ENCODE measurements at places on chromosomes 13 and 19.

DNA sequence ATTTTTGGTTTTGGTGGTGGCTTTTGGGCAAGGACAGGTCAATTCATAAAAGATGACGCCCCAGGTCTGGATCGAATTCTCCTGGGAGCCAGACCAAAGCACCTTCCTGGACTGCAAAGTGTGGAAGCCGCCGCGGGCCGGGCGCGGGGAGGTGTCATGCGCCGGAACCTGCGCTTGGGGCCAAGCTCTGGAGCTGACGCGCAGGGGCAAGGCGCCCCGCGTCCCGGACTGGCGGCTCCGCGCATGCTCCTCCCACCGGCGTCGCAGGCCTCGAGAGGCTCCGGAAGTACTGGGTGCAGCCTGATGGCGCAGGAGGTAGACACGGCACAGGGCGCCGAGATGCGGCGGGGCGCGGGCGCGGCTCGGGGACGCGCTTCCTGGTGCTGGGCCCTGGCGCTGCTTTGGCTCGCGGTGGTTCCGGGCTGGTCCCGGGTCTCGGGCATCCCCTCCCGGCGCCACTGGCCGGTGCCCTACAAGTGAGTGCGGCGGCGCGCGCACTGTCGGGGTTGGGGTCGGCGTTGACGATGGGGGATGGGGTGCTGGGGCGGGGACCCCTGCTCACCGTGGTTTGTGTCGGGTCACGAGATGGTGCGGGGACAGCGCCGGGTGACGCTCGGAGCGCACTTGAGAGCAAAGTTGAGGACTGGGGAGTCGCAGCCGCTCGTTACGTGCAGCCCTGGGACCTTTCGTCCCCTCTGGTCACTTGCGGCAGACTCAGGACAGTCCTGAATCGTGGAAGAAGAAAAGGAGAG is at the start of gene CLN5:
Gene CLN5 (plus strand): TSS at position 286 of the 752 bp plus-strand sequence. CDS start 18 bp downstream, at position 304.
- peak; percentile 93 for DNase-seq

- DNase-seq = no peak
Observed at GRCh38 chr19:12790628-12791344, 500 bp upstream of the JUNB start.

DNA sequence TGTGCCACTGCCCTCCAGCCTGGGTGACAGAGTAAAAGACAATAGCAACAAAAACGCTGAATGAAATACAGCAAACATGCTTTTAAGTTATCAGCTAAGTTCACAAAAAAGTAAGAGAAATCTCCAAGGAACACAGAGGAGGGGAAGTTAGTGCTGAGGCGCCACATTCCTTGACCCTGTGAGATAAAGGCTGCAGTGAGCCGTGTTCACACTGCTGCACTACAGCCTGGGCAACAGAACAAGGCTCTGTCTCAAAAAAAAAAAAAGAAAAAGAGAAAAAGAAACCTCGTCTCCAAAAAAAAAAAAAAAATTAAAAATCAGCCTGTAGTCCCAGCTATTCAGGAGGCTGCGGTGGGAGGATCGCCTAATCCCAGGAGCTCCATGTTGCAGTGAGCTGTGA is 16.3 kb upstream of the DOCK6 start:
- no peak for DNase-seq

DNA sequence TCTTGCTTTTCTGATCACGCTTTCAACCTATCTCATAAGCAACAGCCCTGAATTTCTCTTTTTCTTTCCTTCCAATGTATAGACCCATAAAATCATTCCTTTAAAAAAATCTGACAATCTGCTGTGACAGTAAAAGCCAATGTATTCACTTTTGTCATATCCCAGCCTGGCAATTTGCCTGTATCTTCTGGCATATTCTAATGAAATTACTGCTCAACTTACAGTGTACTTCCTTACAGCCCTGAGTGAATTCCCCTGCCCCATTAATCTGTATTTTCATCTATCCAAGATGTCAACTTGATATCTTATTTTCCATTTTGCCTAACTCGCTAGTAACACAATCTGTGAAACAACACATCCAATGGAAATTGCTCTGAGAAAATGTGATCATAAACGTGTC is 18.0 kb upstream of the SERP2 start:
- DNase-seq = no peak

- no peak for DNase-seq
Observed at GRCh38 chr13:54633456-54633855, 1604.8 kb downstream of the OLFM4 start.

DNA sequence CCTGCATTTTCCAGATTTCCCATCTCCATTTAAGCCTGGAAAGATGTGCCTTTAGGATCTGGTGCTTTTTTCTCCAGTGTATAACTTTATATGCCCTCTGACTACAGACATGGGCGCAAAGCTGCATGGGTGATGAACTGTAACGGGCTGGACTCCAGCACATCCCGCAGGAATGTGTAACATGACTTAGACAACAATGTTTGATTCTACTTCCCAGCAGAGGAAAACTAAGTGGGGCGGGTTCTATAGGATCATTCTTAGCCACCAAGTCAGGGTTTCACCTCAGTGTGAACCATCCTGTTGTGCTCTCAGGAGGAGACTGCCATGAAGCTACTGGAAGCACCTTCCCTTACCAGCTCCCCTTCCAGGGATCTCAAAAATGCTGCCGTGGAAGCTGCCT is 93.2 kb upstream of the SERP2 start:
- no peak for DNase-seq

DNA sequence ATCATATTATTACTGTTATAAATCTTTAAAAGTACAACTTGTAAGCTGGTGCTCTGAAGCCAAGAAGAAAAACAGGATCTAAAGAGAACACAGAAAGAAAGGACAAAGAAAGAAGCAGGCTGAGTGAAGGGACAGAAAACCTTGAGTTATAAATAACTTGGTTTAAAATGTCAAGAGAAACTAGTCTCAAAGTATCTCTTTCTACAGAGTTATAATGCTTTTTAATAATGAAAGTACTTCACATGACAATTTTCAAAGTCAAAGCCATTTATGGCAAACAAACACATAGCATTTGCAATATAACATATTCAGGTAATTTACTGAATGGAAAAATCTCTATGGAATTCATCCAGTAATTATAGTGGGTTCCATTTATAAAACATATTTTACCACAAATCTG is 33.4 kb downstream of the CAB39L start:
- no peak for DNase-seq

DNA sequence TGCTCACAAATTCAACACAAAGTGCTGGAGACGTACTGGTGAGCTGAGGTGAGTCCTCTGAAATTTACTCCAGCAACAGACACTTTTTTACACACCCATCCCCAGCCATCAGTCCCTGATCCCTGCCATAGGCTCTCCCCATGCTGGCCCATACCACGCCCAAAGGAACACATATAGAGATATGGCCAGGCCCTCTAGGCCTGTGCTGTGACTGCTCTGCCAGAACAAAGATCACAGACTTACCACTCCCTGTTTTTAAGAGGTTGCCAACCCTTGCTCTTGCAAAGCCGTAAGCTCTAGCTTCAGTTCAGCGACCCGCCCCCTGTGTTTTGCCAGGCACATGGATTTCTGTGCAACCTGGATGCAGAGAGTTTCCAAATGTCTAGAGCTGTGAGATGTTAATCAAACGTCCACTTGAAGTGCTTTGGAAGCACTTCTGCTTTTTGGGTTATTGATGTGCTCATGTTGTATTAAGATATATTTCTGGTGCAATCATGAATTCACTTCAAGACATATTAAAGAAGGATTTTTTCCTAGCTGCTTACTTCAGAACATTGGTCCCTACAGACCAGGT is 59.7 kb downstream of the DLEU7 start:
- no peak for DNase-seq

- no peak for DNase-seq
Observed at GRCh38 chr19:33587150-33587549, 34.6 kb upstream of the CHST8 start.

DNA sequence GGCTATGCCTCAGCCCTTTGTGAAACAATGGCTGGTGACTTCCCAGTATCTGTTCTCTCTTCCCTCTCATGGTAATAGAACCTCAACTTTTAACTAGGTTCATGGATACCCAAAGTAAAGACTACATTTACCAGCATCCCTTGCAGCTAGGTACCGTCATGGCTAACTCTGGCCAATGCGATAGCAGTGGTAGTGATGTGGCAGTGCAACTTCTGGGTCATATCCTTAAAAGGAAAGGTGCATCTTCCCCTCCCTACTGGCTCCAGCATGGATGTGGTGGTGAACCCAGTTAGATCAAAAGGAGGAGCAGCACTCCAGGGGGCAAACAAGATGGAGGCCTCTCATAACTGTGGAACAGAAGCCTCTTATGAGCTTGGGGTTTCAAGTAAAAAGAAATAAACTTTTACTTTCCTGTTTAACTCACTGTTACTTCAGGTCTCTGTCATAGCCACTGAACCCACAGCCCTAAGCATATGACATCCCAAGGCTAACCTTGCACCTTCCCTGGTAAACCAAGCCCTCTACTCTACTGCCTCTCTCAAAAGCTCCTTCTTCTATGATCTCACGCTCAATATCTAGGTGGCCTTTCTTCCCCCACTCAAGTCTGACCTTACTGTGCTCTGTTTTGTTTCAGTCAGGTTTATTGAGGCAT is 104.4 kb downstream of the DOCK9 start:
- no peak for DNase-seq

GRCh38 chr13:102028868-102029267 is 373.0 kb downstream of the FGF14 start:
- no peak for DNase-seq

DNA sequence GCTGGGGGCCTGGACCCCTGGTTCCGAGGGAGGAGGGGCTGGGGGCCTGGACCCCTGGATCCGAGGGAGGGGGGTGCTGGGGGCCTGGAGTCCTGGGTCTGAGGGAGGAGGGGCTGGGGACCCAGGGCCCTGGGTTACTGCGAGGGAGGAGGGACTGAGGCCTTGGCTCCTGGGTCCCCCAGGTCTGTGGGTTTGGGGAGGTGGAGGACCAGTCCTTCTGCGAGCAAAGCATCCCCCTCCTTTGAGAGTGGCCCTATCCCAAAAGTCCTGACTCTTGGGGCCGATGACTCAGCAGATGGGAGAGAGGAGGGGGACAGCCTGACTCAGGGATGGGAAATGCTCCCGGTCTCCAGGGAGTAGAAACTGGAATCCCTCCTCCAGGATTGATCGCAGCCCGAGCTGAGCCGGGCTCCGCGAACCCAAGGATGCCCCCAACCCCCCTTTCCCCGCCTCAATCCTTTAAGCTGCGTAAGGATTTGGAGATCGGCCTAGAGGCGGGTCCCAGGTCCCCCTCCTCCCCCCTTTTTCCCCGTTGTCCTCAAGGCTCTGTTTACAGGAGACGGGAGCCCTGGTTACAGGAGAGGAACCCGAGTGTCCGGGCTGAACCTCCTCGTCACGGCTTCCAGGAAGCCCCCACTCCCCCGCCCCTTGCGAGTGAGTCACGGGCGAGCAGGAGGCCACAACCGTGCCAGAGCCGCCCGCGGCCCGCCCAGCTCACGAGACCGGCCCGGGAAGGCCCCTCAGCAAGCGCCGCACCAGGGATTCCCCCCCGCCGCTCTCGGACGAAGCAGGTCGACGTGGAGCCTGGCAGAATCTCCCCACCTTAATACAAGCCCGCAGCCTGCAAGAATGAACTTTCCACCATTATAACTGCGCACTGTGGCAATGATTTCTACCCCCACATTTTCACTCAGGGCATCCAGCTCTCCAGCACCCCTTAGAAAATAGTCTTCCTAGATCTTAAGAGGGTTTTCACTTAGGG is 3.0 kb upstream of the ZFP36 start:
- peak; percentile 91 for DNase-seq

GRCh38 chr13:40599747-40600146 is 66.7 kb downstream of the FOXO1 start:
- no peak for DNase-seq

GRCh38 chr19:49552749-49553148 is 24.9 kb downstream of the RCN3 start:
- peak; percentile 72 for DNase-seq

DNA sequence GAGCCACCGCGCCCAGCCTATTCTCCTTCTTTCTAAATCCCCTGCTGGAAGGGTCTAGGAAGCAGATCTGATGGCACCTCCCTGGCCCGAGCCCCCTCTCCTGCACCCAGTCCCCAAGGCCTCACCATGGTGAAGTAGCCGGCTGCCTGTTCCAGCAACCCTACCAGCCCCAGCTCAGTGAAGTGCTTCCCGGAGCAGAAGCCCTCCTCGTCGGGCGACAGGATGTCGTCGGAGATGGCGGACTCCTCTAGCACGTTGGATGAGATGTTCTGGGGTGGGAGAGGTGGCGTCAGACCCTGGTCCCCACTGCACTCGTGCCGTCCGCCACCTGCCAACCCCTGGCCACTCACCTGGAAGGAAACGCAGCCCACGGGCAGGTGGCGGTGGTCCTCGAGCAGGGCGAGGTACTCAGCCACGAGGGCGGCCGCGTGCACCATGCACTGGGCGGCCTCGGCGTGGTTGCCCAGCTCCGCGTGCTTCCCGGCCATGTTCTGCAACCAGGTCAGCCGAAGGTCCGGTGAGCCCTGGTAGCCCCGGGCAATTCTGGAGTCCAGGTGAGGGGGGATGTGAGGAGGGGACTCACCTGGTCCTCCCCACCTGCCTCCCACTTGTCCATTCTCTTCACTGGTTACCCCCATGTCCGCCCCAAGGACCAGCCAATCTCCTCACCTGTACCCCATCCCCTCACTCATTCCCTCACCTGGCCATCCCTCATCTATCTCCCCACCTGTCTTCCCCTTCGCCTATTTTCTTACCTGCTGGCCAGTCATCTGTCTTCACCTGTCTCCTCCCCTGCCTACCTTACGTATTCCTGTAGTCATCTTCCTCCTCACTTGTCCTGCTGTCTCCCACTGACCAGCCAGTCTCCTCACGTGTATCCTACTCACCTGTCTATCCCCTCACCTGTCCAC is 11.5 kb upstream of the KANK2 start:
- DNase-seq = no peak

- no peak for DNase-seq
Observed at GRCh38 chr19:33641261-33641660, 19.5 kb downstream of the CHST8 start.

DNA sequence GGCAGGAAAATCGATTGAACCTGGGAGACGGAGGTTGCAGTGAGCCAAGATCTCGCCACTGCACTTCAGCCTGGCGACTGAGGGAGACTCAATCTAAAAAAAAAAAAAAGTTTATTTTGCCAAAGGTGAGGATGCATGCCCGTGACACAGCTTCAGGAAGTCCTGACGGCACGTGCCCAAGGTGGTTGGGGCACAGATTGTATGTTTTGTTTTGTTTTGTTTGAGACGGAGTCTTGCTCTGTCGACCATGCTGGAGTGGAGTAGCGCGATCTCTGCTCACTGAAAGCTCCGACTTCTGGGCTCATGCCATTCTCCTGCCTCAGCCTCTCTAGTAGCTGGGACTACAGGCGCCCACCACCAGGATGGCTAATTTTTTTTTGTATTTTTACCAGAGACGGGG is 3.3 kb upstream of the ZNF552 start:
- DNase-seq = no peak

- DNase-seq = no peak
Observed at GRCh38 chr19:32453736-32454135, 48.2 kb downstream of the DPY19L3 start.

- no peak for DNase-seq
Observed at GRCh38 chr19:7865262-7865911, 8.8 kb downstream of the PRR36 start.

GRCh38 chr19:42370068-42370520 is 20.0 kb downstream of the CNFN start:
- no peak for DNase-seq

DNA sequence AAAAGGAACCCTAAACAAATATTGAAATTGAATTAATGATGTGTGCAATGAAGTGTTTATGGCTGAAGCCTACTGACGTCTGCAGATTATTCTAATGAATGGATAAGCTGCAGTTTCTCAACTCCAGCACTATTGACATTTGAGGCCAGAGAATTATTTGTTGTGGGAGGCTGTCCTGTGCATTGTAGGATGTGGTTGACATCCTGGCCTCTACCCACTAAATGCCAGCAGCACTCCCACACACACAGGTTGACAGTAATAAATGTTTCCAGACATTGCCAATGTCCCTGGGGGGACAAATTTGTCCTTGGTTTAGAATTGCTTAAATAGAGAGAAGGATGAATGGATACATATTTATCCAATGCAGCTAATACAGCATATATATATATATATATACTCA is 19.2 kb upstream of the MYH14 start:
- DNase-seq = no peak
